Right renal pelvis (tissue), 4 donors: ENCODE measurements at places on chromosomes 7 and 10. TPM values are rescaled to one million over a fixed set of nuclear protein-coding genes. Genes with fewer than 3 reads are reported as not detected.

Gene NEURL1
- polyA plus RNA-seq: 1.3 TPM

Gene RNLS
- polyA plus RNA-seq: 18.1 TPM

Gene CHST15
- polyA plus RNA-seq: 20.2 TPM

Gene HPSE2
- 0.60 TPM for polyA plus RNA-seq

Gene ITIH5
- 22.0 TPM for polyA plus RNA-seq
